ENCODE measurements at places on chromosomes 4 and X.

- no peak for DNase-seq
Measured at GRCh38 chr4:38994135-38994534, 38.1 kb downstream of the TMEM156 start.

- no peak for DNase-seq
Measured at GRCh38 chr4:25926462-25926861, 12.4 kb downstream of the SMIM20 start.

- no peak for DNase-seq
Measured at GRCh38 chr4:98343626-98344025, 82.4 kb downstream of the RAP1GDS1 start.

DNA sequence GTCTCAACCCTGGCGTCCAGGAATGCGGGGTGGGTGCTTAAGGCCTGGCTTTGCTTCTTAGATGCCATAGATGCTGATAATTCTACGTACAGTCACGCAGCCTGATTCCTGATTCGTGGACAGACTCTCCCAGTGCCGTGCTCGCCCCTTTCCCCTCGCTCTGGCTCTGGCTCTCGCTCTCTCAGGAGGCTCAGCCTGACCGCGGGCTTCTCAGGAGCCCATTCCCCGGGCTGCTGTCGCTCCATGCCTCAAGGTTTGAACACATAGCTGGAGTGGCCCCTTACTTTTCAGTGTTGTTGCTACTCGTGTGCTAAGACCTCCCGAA lies 59.2 kb upstream of the ZC4H2 start:
- no peak for DNase-seq
